Mononuclear cell (primary cell): ENCODE measurements at places on chromosomes 2 and 18. TPM values are rescaled to one million over a fixed set of nuclear protein-coding genes. Genes with fewer than 3 reads are reported as not detected.

The PARD6G gene
- total RNA-seq, result 0.73 TPM

The LYPD1 gene
- total RNA-seq, result not detected

The SCYGR4 gene
- not detected for total RNA-seq

The RASGRP3 gene
- total RNA-seq, result 31.5 TPM

The ACVR1C gene
- 4.1 TPM for total RNA-seq

The IL1RN gene
- total RNA-seq, result 203 TPM

The IKZF2 gene
- total RNA-seq, result 12.6 TPM

The ALK gene
- total RNA-seq, result not detected

The GCA gene
- 18.2 TPM for total RNA-seq

The CTNNA2 gene
- total RNA-seq, result not detected

The TRABD2A gene
- 96.0 TPM for total RNA-seq

The CNRIP1 gene
- total RNA-seq, result not detected

The OSR1 gene
- total RNA-seq, result 0.10 TPM

The CIB4 gene
- total RNA-seq, result not detected

The TTR gene
- not detected for total RNA-seq

The SERPINB4 gene
- not detected for total RNA-seq

The CDH7 gene
- not detected for total RNA-seq

The NETO1 gene
- 1.5 TPM for total RNA-seq

The SIX3 gene
- total RNA-seq, result not detected

The SULT1C4 gene
- 0.21 TPM for total RNA-seq

The STON1 gene
- 1.9 TPM for total RNA-seq

The CD8B2 gene
- total RNA-seq, result 0.73 TPM

The CLEC4F gene
- 0.21 TPM for total RNA-seq

The IL1F10 gene
- not detected for total RNA-seq

The ITGA4 gene
- total RNA-seq, result 138 TPM

The CFAP65 gene
- 0.10 TPM for total RNA-seq

The GPR17 gene
- total RNA-seq, result not detected

The TNFAIP6 gene
- total RNA-seq, result 11.1 TPM

The LRRC30 gene
- not detected for total RNA-seq

The EPAS1 gene
- 5.2 TPM for total RNA-seq

The ADD2 gene
- 2.4 TPM for total RNA-seq

The FAHD2B gene
- 3.1 TPM for total RNA-seq

The PLCD4 gene
- total RNA-seq, result 0.21 TPM

The FIGN gene
- not detected for total RNA-seq

The LOXHD1 gene
- total RNA-seq, result 0.63 TPM

The HMSD gene
- total RNA-seq, result not detected

The ERMN gene
- 25.1 TPM for total RNA-seq

The IL18R1 gene
- total RNA-seq, result 6.5 TPM

The ARHGEF4 gene
- total RNA-seq, result 1.5 TPM

The VWA3B gene
- not detected for total RNA-seq

The PROM2 gene
- total RNA-seq, result 0.31 TPM

The CCL20 gene
- total RNA-seq, result 130 TPM

The ADGRF3 gene
- total RNA-seq, result 0.31 TPM

The SLC4A3 gene
- 0.10 TPM for total RNA-seq

The ING5 gene
- total RNA-seq, result 38.5 TPM

The MARCHF4 gene
- not detected for total RNA-seq

The CFAP221 gene
- 0.31 TPM for total RNA-seq

The DUSP19 gene
- total RNA-seq, result 0.42 TPM

The MEP1B gene
- total RNA-seq, result not detected

The PDE1A gene
- not detected for total RNA-seq

The CFC1 gene
- total RNA-seq, result not detected

The HOXD12 gene
- total RNA-seq, result not detected

The NGEF gene
- total RNA-seq, result 0.21 TPM

The DAPL1 gene
- not detected for total RNA-seq
